ENCODE measurements at places on chromosomes 6 and 20. TPM values are rescaled to one million over a fixed set of nuclear protein-coding genes. Genes with fewer than 3 reads are reported as not detected.

DNA sequence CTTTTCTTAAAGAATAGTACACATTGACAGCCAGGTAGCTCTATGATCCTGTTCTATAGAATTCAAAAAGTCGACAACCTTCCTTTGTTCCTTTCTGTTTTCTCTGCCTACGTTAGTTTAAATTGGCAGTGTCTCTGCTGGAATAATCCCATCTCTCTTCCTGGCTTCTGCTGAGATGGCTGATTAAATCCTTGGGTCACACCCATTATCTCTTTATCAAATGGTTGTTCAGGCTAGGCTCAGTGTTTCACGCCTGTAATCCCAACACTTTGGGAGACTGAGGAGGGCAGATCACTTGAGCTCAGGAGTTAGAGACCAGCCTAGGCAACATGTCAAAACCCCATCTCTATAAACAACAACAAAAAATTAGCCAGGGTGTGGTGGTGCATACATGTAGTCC, 44.4 kb downstream of the HFE start:
- H3K36me3 ChIP-seq, result peaks cover 4% of the 10 kb centered on the region
- no peak for DNase-seq
- peaks cover 39% of the 10 kb centered on the region for H3K4me1 ChIP-seq

DNA sequence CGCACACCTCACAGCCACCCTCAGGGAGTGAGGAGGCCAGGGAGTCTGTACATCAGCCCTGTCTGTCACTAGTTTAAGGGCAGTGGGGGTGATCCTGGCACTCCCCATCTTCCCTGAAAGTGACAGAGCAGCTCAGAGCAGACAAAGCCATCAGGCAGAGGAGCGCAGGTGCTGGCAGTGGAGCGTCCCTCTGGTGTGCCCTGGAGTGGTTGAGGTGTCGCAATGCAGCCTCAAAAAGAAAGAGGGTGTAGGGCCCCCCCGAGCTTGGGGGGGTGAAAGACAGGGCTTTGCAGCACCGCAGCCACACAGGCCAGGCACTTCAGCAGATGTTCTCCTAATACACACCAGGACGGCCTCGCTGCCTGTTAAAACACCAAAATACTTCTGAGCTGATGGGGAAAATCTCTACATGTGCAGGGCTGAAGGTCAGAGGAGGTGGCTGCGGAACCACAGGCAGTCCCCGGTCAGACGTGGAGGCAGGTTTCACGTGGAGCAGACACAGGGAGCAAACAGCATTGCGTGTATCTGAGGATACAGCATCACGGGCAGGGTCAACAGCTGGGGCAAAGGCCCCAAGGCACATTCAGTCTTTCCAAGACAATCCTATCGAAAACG, 69.5 kb downstream of the PREX1 start:
- peaks cover 82% of the 10 kb centered on the region for H3K4me1 ChIP-seq
- H3K4me3 ChIP-seq, result no peak overlapping the region
- no peaks in the 10 kb centered on the region for H3K27me3 ChIP-seq
- H3K27ac ChIP-seq, result peak overlapping the region; percentile 97
- H3K36me3 ChIP-seq, result peaks cover 47% of the 10 kb centered on the region

- no peak overlapping the region for H3K27ac ChIP-seq
- no peaks in the 10 kb centered on the region for H3K4me1 ChIP-seq
- no peak overlapping the region for H3K4me3 ChIP-seq
- no peak for DNase-seq
- no peaks in the 10 kb centered on the region for H3K36me3 ChIP-seq
Measured at GRCh38 chr20:46148313-46149208, 30.4 kb downstream of the CD40 start.

DNA sequence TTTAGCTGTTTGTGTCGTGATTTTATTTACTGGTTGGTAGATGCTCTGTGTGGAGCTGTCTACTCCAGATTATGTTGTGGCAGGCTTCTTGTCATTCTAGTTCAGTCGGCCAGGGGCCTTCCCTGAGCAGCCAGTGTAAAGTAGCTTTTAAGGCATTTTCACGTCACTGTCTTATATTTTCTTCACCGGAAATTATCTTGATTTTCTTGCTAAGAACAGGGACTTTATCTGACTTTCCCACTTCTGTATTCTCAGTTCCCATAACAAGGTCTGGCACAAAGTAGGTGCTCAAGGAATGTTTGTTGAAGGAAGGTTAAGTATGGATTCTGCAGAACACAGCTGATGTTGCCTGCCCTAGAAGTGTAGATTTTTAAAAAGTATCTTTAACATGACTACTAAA, 868 bp downstream of the LTV1 start:
- H3K27me3 ChIP-seq, result no peaks in the 10 kb centered on the region
- peaks cover 36% of the 10 kb centered on the region for H3K36me3 ChIP-seq
- peaks cover 29% of the 10 kb centered on the region for H3K4me1 ChIP-seq
- peak overlapping the region; percentile 93 for H3K27ac ChIP-seq
- no peak for DNase-seq
- peak overlapping the region; percentile 93 for H3K4me3 ChIP-seq

DNA sequence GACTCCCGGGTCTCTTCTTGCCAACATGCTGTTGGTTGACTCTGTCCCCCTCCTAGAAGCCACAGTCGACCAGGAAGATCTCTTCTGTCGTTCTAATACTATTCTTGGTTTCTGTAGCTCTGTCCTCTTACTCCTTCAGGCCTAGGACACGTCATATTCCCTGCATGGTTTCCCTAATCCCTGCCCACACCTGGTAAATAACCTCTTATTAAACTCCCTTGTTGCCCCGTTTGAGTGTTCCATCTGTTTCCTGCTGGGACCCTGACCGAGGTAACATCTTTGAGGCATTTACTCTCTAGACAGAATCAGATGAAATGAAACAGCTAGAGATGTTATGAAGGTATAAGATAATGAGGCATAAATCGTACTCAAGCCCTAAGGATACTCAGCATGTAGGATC, 68.1 kb downstream of the PLCB4 start:
- no peak overlapping the region for H3K4me3 ChIP-seq
- no peaks in the 10 kb centered on the region for H3K36me3 ChIP-seq
- no peak overlapping the region for H3K27ac ChIP-seq

DNA sequence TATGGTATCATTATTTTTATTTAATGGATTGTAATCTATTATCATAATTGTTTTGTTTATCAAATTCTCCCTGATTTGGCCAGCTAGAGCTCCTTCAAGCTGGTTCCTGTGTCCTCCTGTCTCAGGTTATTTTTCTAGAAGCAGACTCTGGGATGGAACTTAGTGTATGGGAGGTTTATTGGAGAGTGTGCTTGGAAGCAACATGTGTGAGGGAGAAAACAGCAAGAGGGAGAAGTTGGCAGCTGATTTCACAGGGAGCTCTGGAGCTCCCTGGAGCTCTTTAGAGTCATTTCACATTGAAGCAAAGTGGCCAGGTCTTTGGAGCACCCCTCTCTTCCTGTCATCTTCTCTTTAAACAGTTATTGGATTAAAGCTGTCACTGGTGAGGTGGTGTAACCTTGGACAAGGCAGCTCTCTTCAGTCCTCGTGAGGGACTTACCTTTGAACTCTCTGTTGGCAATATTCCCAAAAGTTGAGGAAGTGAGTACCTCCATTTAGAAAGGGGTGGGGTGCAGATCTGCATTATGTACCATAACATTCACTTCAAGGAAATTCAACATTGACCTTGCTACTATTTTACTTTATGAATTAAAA, 103.6 kb downstream of the PHF3 start:
- no peaks in the 10 kb centered on the region for H3K4me1 ChIP-seq
- H3K27ac ChIP-seq, result no peak overlapping the region
- DNase-seq, result no peak
- no peak overlapping the region for H3K4me3 ChIP-seq
- H3K27me3 ChIP-seq, result no peaks in the 10 kb centered on the region

DNA sequence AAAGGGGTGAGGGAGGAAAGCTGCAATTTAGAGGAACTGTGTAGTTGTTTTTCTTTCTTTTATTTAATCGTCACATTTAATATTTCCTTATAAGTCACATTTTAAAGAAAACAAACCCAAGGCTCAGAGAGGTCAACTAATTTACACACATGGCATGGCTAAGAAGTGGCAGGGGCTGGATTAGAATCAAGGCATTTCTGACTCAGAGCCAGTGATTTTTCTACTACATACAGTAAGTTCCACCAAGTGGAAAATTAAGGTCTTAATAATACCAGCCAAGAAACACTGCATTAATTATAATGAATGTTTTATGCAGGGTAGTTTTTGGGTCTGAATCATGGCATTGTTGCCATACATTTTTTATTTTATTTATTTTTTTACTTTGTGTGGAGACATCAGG, 607.7 kb upstream of the CITED2 start:
- no peak overlapping the region for H3K4me3 ChIP-seq
- no peaks in the 10 kb centered on the region for H3K4me1 ChIP-seq
- H3K36me3 ChIP-seq, result no peaks in the 10 kb centered on the region
- DNase-seq, result no peak
- no peak overlapping the region for H3K27ac ChIP-seq

GRCh38 chr20:54058420-54059139, 11.8 kb downstream of the BCAS1 start:
- no peaks in the 10 kb centered on the region for H3K36me3 ChIP-seq
- no peaks in the 10 kb centered on the region for H3K4me1 ChIP-seq

The ALDH8A1 gene
- total RNA-seq, result 0.24 TPM

The ZCCHC3 gene
- total RNA-seq, result 15.2 TPM

The AKAP12 gene
- total RNA-seq, result 3.6 TPM
